ENCODE measurements at places on chromosomes 3 and 15.

DNA sequence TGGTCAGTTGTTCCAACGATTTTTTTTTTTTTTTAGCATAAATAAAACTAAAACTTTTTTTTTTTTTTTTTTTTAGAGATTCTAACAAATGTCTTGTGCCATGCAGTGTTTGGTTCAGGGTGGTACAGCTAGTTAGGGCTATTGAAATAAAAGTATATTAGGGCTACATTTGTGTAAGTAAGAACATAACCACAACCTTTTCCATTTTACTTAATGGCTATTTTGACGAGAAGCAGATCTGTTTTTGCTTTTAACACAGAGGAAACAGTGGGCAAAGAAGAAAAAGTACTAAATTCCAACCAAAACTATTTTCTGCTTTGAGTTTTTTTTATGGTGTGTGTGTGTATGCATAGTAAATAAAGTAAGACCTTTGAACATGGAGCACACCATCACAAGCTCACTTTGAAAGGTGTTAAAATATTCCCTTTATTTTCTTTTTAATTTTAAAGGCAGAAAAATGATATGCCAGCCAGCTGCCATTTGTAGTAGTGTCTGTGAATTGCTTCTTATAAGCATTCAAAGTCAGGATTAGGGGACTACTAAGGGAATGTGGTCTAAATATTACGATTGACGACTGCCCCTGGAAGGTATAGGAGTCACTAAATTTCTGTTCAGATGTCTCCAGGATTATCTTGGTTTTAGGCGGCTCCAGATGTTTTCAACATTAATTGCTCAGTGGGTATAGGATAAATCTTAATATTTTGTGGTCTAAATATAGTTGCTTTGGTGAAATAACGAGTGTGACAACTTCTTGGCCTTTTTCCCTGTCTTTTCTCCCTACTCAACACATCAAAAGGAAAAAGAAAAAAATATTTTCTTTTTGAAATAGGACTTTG, 3.1 kb downstream of the RARB start:
- no peak for DNase-seq

- DNase-seq = no peak
Measured at GRCh38 chr3:35745351-35745750, 106.0 kb downstream of the ARPP21 start.

GRCh38 chr3:113226491-113226890, 15.1 kb downstream of the BOC start:
- no peak for DNase-seq

DNA sequence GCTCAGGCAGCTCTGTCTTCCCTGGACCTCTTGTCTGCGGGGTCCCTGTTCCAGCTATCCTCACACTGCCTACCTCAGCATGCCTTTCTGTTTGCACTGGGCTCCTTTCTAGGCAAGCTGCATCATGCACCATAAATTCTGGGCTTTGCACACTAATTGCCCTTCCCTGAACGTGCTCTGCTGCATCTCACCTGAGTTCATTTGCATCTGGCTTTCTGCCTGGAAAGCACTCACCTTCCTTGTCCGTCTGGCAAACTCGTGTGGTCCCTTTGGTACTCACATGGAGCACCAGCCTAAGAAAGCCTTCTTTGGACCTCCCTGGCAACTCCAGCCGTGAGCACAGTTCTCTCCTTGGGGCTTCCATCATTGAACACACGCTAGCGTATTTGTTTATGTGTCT, 365.6 kb downstream of the SV2B start:
- DNase-seq = no peak

GRCh38 chr3:159760046-159760445, 228.6 kb upstream of the IL12A start:
- no peak for DNase-seq

DNA sequence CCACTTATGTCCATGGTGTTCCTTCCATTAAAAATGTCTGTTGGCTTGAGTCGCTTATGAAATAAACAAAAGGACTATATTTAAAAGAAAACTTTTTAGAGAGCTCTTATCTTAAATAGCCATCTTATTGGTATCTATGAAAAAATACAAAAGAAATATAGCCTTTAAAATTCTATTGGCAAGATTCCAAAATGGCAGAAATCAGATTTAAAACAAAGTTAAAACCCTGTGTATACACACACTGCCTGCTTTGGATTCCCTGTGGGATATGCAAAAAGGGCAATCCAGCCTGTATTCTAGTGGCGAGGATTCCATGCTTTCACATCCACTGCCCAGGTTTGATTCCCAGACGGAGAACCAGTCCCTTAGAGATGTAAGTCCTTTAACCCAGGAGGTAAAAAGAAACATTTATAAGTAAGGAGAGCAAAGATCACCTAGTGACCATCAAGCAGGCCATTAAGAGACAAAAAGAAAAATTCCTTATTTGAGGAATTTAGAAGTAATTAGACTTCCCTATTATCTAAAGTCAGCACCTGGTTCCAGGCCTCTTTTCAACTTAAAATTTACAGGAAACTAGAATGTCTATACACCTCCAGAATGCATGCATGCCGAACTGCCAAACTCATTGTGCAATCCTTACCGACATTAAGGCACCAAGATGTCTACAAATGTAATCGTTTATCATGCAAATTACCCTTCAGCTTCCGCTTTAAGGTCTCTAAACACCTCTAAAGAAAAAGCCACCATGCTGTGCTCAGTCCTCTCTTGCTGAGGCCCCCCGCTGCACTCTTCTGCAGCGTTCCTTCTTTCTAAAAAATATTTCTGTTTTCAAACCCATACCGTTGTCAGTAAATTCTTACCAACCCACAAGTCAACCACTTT, 69.6 kb upstream of the STRIT1 start:
- no peak for DNase-seq

GRCh38 chr3:149466192-149466591, 8.3 kb upstream of the TM4SF4 start:
- no peak for DNase-seq

- DNase-seq = no peak
Measured at GRCh38 chr3:60588806-60589205, 662.4 kb downstream of the FHIT start.

DNA sequence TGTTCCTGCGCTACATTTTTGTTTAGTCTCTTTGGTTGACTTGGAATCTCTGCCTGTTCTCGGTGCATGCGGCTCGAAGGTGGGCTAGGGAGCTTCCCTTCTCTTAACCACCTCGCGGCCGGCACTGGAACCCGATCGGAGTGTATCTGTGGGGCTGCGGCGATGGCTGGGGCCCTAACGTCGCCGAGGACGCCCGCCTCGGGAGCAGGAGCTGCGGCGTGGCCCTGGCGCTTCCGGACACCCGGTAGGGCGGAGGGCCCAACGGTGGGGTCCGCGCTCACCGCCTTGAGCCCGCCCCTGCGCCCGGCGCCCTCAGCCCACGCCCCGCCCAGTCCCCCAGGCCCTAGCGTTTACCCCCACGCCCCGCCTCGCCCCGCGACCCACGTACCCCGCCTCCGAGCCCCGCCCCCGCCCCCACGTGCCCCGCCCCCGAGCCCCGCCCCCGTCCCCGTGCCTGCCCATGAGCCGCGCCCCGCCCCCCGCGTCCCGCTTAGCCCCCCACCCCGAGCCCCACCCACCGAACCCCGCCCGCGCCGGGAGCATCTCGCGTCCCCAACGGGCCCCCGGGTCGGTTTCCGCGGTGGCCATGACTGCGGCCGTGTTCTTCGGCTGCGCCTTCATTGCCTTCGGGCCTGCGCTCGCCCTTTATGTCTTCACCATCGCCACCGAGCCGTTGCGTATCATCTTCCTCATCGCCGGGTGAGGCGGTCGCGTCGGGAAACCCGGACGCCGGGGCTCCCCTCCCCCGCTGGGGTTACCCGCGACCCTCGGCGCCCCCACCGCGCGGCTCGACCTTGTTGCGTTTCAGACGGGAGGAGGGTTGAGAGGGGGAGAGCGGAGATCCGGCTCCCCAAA, at the start of gene APH1B:
TSS of gene APH1B (plus strand) at position 568 of the 855 bp plus-strand sequence. CDS start at position 587, 19 bp downstream.
- peak; percentile 39 for DNase-seq

- no peak for DNase-seq
Measured at GRCh38 chr3:106810300-106810875, 566.9 kb upstream of the CCDC54 start.

GRCh38 chr3:94183551-94183950, 120.7 kb downstream of the NSUN3 start:
- DNase-seq = no peak

- DNase-seq = no peak
Measured at GRCh38 chr15:91867581-91868026, 14.1 kb downstream of the SLCO3A1 start.

Measured in activated CD8-positive, alpha-beta memory T cell treated with anti-CD3 and anti-CD28 coated beads for 1 hour (primary cell).